ENCODE measurements at places on chromosomes 1 and 21.

DNA sequence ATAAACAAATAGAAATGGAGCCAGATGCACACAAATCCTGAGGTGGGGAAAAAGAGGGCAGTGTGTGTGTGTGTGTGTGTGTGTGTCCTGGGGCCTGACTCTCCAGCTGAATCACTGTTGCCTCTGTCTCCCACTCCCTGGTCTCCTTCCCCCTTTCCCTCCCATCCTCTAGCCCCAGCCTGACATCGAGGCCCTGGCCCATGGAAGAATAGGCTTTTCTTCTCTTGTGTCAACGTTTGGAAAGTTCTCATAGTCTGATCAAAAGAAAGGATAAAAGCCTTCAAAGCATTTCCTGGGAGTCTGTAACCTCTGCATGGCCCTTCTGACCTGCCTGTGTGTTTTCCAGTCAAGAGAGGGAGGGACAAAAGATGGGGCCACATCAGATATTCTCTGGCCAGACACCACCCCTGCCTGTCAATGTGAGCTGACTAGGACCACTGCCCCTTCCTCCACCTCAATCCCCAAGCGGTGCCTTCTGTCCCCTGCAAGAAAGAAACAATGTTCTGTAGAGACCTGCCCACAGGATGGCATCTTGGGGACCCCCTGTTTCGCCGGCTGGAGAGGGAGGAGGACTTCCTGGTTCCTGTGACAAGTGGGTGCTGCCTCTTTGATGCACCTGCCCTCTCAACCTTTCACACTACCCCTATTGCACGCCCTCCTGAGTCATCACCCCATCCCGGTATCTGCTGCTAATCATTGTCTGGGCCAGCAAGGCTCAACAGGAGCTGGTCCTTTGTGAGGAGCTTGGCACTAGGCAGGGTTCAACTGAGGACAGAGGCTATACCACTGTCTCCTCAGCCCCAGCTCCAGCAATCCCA is 16.2 kb downstream of the KCNJ10 start:
- DNase-seq = no peak

- DNase-seq = no peak
Observed at GRCh38 chr1:223029985-223030769, 112.9 kb downstream of the TLR5 start.

- no peak for DNase-seq
Observed at GRCh38 chr21:19468991-19469715, 1065.6 kb upstream of the TMPRSS15 start.

GRCh38 chr1:3384407-3384806 is 70.1 kb upstream of the ARHGEF16 start:
- DNase-seq = no peak

- DNase-seq = no peak
Observed at GRCh38 chr1:39103328-39104157, 77.4 kb downstream of the NDUFS5 start.

DNA sequence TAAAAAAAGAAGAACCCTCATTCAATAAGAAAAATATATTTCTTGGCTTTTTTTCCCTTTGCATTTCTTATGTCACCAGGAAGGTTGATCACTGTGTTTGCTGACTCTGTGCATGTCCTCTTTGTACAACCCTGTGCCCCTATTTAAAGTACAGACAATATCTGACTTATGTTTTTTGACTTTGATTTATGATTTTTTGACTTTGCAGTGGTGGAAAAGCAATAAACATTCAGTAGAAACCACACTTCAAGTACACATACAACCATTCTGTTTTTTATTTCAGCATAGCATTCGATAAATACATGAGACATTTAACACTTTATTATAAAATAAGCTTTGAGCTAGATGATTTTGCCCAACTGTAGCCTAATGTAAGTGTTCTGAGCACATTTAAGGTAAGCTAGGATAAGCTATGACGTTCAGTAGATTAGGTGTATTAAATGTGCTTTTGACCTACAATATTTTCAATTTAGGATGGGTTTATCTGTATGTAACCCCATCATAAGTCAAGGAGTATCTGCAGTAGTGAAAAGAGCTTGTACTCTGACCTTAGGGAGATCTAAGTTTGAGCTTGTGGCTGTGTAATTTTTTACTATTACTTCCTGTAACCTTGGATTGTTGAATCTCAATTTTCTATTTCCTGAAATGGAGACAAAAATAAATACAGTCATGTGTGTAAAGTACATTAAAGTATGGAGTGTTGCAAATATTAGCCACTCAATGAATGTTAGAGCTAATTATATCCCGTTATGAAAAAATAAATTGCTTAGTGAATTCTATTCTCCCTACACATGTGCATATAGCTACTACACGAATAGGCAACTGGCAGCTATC is 1.2 kb downstream of the RNASEL start:
- DNase-seq = no peak

DNA sequence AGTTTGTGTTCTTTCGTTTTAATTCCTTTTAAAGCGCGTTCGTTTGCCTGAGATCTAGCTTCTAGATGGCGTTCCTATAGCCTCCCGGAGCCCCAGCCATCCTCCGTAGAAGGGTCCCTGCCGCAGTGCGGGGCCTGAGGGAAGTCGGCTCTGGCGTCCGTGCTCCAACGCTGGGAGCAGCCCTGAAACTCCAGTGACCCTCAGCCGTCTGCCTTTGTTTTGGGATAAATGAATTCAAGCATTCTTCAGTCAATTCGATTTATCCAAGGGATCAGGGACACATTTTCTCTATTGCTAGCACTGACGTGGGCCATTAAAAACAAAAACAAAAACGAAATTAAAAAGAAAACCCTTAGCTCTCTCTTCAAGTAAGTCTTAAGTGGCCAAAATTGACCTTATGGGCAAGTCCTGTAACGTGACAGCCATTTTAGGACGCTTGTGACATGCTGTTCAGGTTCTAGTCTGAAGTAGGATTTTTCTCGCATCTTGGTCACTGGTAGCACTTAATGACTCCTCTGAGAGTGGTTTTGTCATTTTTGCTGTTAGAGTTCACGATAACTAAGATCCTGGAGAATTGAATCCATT is 742 bp upstream of the HSPA13 start:
- DNase-seq = peak; percentile 28

DNA sequence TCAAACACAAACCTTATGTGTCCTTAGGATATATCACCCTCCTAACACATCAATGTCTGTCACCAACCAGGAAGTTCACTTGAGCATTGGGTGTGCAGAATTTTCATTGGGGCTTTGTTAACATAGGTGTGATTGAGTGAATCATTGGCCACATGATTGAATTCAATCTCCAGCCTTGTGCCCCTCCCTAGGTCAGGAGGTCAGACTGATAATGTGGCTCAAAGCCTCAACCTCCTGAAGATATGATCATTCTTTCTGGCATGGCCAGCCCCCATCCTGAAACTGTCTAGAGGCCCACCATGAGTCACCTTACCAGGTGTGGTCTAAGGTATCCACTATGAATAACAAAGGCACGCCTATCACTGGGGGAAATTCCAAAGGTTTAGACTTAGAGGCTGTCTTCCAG is 90.1 kb downstream of the PKN2 start:
- no peak for DNase-seq

- no peak for DNase-seq
Observed at GRCh38 chr1:221418346-221418745, 323.5 kb downstream of the DUSP10 start.

DNA sequence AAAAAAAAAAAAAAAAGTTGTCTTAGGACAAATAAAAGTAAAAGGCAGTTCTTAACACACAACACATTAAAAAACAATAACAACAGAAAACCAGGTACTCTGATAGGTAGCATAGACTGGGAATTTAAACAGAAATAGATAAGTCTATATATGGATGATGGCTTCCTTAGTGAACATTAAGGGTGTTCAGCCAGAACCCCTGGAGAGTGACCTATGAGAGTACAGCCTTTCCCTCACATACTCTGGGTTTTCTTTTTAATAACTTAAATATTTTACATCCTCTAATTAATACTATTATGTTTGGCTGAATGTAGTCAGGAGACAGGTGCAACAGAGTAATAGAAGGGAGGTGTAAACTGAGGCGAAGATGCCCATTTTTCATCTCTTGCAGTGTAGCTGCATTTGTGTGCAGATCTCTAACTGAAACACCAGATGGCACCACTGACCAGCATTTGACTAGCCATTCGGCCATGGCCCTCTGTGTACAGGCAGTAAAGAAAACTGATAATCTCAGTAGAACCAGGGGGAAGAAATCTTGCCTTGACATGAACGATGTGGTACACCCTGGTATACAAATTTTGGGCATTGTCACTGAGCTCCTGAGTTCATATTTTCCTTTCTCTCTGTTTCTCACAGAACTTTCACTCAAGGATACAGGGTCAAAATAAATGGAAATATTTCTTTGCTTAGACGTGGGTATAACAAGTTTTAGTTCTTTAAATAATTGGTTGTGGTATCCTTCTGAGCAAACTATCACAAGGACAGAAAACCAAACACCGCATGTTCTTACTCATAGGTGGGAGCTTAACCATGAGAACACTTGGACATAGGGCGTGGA is 7.6 kb downstream of the TTF2 start:
- DNase-seq = peak; percentile 34

DNA sequence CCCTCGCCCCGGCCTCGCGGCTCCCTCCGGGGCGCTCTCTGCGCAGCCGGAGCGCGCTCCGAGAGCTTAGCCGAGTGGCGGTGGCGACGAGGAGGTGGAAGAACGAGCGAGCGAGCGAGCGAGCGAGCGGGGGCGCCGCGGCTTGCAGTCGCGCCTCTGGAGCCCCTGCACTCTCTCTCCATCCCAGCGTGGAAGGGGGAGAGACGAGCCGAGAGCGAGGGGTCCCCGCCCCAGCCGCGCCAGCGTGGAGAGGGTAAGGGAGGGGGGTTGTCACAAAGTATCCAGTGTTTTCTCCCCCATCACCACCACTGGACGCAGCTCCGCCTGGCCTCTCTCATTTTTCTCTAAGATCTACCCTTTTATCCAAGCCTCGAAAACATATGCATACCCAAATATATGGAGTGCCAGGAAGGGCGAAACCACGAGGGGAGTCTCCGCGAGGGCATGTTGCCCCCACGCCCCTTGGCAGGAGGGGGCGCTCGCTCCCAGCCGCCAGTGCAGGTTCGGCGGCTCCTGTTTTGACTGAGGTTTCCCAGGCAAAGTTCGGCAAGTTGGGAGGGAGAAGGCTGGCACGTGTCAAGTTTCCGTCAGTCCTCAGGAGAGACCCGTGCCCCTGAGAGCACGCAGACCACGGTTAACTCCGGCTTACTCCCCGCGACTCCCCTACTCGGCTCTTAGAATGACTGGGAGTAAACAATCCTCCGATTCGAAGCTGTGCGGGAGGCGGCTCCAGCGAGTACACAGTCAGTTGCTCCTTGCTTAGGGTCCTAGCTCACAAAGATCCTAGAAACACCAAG is 569 bp upstream of the DAB1 start:
- no peak for DNase-seq

GRCh38 chr1:245110406-245110805 is 44.4 kb upstream of the KIF26B start:
- DNase-seq = no peak

GRCh38 chr1:29179641-29180184 is 2.0 kb downstream of the SRSF4 start:
- peak; percentile 50 for DNase-seq

GRCh38 chr1:111729946-111730681 is 9.1 kb downstream of the INKA2 start:
- DNase-seq = no peak

- DNase-seq = no peak
Observed at GRCh38 chr1:222275001-222275728, 272.7 kb downstream of the HHIPL2 start.

DNA sequence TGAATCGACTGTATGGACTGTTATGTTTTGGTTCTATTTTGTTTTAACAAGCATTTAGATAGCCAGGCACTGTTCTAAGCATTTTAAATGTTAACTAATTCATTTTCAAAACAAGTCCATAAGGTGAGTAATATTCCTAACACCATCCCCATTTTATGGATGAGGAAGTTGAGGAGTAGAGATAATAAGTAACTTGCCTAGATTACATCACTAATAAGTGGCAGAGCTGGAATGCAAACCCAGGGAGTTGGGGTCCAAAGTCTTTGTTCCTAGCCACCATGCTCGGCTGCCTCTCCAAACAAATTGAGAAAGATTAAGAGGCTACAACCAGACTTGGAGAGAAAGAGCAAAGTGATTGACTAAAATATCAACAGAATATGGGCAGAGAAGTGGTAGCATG is 12.6 kb upstream of the LEPR start:
- DNase-seq = no peak

DNA sequence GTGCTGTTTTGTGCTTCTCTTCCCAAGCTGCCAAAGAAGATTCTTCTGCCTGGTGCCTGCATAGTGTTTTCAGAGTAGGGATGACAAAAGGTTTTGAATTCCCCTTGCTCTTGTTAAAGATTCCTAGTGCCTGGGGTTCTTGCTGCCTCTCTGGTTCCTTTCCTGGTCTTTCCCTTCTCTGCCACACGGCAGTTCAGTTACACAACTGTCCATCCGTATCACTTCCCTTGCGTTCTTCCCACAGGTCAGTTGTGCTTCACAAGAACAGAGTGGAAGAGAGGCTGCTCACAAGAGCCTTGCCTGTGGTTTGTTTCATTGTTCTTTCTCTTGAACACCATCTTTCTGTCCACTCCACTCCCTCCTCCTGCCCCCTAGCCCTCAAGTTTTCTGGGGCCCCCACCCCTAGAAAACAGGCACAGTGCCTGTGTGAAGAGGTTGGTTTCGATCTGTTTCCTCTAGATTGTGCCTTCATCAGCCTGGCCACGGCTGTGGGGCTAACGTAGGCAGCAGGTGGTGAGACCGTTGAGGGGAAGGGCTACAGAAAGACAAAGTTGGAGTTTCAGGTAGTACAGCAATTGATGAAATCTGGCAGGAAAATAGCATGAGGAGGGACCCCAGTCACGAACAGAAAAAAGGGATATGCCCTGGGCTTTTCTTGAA is 5.8 kb downstream of the VASH2 start:
- DNase-seq = peak; percentile 58

DNA sequence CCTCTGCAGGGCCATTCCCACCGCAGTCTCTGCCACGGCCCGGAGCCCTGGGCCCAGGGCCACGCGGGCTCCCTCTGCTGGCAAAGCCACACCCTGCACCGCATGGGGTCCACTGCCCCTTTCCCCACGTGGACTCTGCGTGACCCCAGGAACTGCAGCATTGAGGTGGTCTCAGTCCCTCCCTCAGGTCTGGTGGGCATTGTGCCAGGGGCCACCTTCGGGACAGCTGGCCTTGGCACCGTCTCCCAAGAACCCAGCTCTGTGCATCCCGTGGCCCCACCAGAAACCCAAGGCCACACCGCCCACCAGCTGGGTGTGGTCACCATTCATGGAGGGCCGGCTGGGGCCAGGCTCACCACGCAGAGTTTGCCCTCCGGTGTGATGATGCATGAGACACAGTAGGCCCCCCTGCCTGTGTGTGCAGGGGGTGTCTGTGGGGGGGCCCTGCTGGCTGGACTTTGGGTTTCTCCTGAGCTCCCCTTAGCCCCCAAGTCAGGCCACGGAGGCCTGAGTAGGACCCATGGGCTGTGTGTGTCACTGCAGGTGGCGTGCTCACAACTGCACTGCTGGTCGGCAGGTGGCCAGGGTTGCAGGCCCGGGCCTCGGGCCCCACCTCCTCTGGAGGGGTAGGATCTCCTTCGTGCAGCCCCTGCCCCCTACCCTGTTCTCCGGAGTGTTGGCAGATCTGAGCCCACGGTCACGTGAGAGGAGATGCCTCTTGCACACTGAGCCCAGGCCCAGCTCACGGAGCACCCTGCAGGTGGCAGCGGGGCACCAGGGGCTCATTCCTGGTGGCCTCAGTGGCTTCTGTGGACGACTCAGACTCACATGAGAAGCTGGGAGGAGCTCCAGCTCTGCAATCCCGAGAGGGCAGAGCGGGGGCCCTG is 5.8 kb downstream of the VWA1 start:
- peak; percentile 18 for DNase-seq
